ENCODE measurements at places on chromosomes 4 and X. TPM values are rescaled to one million over a fixed set of nuclear protein-coding genes. Genes with fewer than 3 reads are reported as not detected.
A peak's percentile ranks its signal among the peaks of the same experiment; 100 is the strongest.

DNA sequence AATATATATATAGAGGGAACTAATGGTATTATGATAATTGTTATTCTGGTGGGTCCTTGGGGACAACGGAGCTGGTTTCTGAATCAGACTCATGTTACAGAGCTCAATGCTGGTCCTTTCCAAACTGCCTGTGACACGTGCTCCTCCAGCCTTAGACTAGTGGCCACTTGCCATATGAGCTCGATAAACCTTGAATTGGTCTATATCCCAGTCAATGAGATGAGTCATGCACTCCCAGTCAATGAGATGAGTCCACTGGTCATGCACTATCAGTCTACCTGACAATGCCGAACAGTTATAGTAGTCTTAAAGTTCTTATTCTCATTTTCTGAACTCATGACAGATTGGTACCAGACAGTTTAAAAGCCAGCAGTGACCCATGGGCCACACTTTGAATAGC, 325.2 kb downstream of the LDB2 start:
- DNase-seq: no peak

DNA sequence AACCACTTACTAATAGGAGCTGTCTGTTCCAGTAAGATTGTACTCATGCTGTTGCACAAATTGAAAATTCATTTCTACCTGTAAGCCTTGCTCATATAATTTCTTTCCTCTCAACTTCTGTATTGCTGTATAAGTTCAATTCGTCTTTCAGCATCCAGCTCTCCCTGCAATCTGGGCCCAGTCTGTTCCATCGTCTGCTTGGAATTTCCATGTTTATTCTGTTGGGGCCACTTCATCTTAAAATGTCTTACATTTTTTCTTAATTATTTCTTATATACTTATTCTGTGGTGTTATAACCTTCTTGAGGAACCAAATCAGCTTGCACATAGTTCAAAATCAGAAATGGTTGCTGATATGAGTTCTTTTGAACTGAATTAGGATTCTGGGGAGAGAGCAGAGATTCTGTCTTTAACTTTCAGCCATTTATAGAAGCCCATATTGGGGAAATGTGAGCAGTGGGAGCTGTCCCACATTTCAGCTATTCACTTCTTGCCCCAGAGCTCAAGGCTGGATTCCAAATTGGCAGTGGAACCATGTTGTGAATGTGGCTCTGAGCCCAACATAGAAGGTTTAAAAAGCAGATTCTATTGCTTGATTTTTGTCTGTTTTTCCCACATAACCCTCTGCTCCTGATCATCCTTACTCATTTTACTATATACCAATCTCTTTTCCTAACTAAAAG, 291.9 kb downstream of the BMPR1B start:
- DNase-seq: no peak

- DNase-seq: peak; percentile 42
These were observed 94.9 kb upstream of the TBC1D9 start for GRCh38 chr4:140851032-140851636.

DNA sequence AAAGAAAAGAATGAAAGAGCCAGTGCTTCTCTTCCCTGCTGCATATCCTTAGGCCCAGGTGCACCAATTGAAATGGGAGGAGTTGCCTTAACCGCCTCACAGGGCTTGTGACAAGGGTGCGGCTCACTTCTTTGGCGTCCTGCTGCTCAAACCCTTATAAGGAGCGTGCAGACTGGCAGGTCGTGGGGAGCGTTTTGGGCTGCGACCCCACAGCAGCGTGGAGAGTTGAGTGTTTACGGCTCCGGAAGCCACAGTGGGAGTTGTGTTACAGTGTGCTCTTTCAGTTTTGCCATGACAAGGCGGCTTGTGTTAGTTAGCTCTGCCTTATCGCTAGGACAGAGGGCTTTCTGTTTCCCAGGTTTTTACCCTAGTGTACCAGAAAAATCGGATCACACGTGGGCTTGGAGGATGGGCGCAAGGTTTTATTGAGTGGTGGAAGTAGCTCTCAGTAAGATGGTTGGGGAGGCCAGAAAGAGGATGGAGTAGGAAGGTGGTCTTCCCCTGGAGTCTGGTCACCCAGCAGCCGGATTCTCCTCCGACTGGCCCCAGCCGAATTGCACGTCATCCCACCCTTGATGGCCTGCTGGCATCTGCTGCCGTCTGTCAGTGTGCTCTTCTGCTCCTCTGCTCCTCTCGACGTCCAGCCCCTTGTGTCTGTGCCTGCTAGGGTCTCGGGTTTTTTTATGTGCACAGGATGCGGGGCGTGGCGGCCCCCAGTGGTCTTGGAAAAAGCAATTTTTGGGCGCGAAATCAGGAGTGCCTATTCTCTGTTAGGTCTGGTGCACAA, 718.9 kb downstream of the ARAP2 start:
- no peak for DNase-seq

- DNase-seq: no peak
These were observed 12.8 kb downstream of the ZFP42 start for GRCh38 chr4:188008377-188008776.

- no peak for DNase-seq
These were observed 546 bp downstream of the ZRSR2 start for GRCh38 chrX:15790769-15791290.

PNCK gene
- total RNA-seq: not detected

- no peak for DNase-seq
These were observed 76.4 kb upstream of the HELT start for GRCh38 chr4:184941671-184942418.

GRCh38 chr4:5378002-5378401, 326.7 kb downstream of the STK32B start:
- no peak for DNase-seq

MTNR1A gene
- not detected for total RNA-seq
